Chondrocyte (in vitro differentiated cells): ENCODE measurements at places on chromosomes 11 and 22.

GRCh38 chr11:44524751-44525201 lies 40.7 kb upstream of the CD82 start:
- H3K4me3 ChIP-seq, result no peak overlapping the region
- H3K27ac ChIP-seq, result no peak overlapping the region
- H3K36me3 ChIP-seq, result no peaks in the 10 kb centered on the region

DNA sequence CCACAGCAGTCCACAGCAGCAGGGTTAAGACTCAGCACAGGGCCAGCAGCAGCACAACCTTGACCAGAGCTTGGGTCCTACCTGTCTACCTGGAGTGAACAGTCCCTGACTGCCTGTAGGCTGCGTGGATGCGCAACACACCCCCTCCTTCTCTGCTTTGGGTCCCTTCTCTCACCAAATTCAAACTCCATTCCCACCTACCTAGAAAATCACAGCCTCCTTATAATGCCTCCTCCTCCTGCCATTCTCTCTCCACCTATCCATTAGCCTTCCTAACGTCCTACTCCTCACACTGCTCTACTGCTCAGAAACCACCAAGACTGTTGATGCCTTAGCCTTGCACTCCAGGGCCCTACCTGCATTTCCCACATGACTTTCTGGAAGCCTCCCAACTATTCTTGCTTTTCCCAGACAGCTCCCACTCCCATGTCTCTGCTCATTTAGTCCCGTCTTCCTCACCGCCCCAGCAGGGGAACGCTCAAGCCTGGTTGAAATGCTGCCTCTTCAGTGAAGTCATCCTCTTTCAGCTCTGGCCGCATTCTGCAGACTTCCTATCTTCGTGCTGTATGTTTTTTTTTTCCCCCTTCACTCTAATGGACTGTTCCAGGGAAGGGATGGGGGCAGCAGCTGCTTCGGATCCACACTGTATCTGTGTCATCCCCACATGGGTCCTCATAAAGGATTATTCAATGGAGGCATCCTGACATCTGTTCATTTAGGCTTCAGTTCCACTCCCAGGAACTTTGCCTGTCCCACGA lies 3.3 kb downstream of the IL18BP start:
- peaks cover 34% of the 10 kb centered on the region for H3K36me3 ChIP-seq
- peaks cover 29% of the 10 kb centered on the region for H3K4me1 ChIP-seq
- no peak for DNase-seq
- no peaks in the 10 kb centered on the region for H3K27me3 ChIP-seq

- peaks cover 20% of the 10 kb centered on the region for H3K27me3 ChIP-seq
- no peak overlapping the region for H3K4me3 ChIP-seq
- H3K4me1 ChIP-seq, result peaks cover 3% of the 10 kb centered on the region
- H3K27ac ChIP-seq, result no peak overlapping the region
Observed at GRCh38 chr11:118202599-118203422, 22.0 kb downstream of the JAML start.

DNA sequence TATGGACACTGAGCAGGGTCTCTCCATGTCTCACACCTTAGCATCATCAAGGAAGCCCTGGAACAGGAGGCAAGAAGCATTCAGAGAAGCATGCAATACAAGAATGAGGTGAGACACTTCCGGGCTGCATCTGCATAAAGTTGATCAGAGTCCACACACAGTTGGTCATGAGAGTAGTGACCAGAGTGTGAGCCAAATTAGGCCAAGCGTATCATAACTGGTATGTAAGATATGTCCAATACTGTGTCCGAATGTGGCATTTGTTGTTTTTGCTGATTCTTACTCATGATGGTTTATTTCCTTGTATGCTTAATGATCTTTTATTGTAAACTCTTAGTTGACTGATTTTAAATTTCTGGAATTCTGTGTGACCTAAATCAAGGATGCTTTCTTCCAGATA lies 315.7 kb downstream of the INSC start:
- DNase-seq, result no peak
- peaks cover 2% of the 10 kb centered on the region for H3K27me3 ChIP-seq
- no peak overlapping the region for H3K27ac ChIP-seq
- no peaks in the 10 kb centered on the region for H3K4me1 ChIP-seq
- H3K4me3 ChIP-seq, result no peak overlapping the region
- H3K36me3 ChIP-seq, result no peaks in the 10 kb centered on the region

- no peak overlapping the region for H3K27ac ChIP-seq
- DNase-seq, result no peak
- no peaks in the 10 kb centered on the region for H3K27me3 ChIP-seq
- no peak overlapping the region for H3K4me3 ChIP-seq
Observed at GRCh38 chr11:110776081-110776480, 63.8 kb upstream of the ARHGAP20 start.

DNA sequence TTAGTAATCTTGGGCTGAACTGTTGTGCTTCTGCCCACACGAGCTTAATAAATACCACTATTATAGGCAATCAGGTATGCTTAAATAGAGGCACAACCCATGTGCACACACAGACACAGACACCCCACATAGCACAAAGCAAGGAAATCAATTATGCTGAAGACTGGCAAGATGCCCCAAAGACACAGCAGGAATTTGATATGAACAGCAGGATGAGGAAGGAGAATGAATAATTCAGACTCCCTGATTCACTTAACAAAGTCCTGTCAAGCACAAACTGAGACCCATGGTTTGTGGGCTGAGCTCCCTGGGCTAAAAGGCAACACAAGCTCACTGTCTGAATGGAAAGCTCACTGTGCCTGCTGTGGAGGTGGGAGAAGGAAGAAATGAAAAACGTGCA lies 42.5 kb downstream of the RBFOX2 start:
- H3K4me1 ChIP-seq, result peaks cover 53% of the 10 kb centered on the region
- H3K4me3 ChIP-seq, result no peak overlapping the region
- H3K27ac ChIP-seq, result peak overlapping the region; percentile 71
- no peak for DNase-seq
- no peaks in the 10 kb centered on the region for H3K36me3 ChIP-seq

GRCh38 chr11:66084821-66085475 lies 14.9 kb downstream of the PACS1 start:
- no peaks in the 10 kb centered on the region for H3K36me3 ChIP-seq
- H3K27me3 ChIP-seq, result no peaks in the 10 kb centered on the region
- peak overlapping the region; percentile 1 for H3K27ac ChIP-seq

DNA sequence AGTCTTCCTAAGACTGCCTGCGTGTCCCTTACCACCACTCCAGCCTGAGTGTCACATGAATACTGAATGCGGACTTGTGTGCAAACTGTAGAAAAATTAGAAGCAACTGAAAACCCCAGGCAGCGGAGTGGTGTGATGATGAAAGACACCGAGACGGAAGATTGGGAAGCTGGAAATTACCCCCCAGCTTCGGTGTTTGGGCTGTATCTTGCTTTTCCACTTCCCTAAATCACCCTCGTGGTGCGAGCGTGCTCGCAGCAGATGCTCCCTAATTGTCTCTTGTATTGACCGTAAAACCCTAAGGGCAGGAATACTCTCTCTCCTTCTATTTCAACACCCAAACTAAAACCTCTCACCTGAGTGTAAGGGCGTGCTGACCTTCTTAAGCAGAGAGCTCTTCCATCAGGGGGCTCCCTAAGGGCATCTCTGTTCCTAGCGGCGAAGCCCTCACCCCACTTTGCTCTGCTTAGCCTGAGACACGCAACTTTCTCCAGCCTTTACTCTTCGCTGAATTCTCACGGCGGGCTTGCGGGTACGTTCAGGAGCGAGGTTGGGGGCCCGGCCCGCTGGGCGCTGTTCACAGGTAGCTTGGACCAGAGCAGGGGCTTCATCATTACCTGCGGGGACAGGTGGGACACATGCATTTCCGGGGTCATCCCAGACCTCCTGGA lies 62.4 kb downstream of the CRYBB2 start:
- DNase-seq, result no peak
- peaks cover 7% of the 10 kb centered on the region for H3K4me1 ChIP-seq
- H3K27ac ChIP-seq, result no peak overlapping the region
- H3K27me3 ChIP-seq, result peaks cover 63% of the 10 kb centered on the region

GRCh38 chr22:26985931-26986782 lies 328.8 kb downstream of the MIAT start:
- peaks cover 2% of the 10 kb centered on the region for H3K27me3 ChIP-seq
- peaks cover 7% of the 10 kb centered on the region for H3K4me1 ChIP-seq
- DNase-seq, result no peak
- H3K27ac ChIP-seq, result no peak overlapping the region
- no peak overlapping the region for H3K4me3 ChIP-seq

GRCh38 chr11:109148669-109149068 lies 273.3 kb upstream of the C11orf87 start:
- no peaks in the 10 kb centered on the region for H3K27me3 ChIP-seq
- no peaks in the 10 kb centered on the region for H3K4me1 ChIP-seq
- peaks cover 1% of the 10 kb centered on the region for H3K36me3 ChIP-seq
- H3K4me3 ChIP-seq, result no peak overlapping the region

DNA sequence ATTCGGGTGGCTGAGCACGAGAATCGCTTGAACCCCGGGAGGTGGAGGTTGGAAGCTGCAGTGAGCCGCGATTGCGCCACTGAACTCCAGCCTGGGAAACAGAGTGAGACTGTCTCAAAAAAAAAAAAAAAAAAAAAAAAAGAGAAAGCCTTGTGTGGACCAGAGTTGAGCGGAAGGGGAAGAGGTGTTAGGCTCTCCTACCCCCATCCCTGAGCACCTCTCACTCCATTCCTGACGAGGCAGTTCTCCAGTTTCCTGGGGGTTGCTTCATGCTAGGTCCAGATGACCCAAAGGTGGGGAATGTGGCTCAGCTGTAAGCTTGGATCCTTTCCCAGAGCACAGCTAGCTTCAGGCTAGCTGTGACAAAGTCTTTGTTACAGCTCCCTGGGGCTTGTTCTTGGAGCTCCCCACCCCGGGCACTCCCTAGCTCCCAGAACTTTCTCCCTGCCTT lies 8.8 kb upstream of the DNAL4 start:
- H3K36me3 ChIP-seq, result peaks cover 2% of the 10 kb centered on the region
- no peak overlapping the region for H3K4me3 ChIP-seq
- H3K4me1 ChIP-seq, result peaks cover 13% of the 10 kb centered on the region
- peak overlapping the region; percentile 45 for H3K27ac ChIP-seq
- no peak for DNase-seq

GRCh38 chr11:112844517-112844916 lies 116.7 kb upstream of the NCAM1 start:
- DNase-seq, result no peak
- H3K27me3 ChIP-seq, result peaks cover 18% of the 10 kb centered on the region
- no peaks in the 10 kb centered on the region for H3K4me1 ChIP-seq
- H3K27ac ChIP-seq, result no peak overlapping the region

DNA sequence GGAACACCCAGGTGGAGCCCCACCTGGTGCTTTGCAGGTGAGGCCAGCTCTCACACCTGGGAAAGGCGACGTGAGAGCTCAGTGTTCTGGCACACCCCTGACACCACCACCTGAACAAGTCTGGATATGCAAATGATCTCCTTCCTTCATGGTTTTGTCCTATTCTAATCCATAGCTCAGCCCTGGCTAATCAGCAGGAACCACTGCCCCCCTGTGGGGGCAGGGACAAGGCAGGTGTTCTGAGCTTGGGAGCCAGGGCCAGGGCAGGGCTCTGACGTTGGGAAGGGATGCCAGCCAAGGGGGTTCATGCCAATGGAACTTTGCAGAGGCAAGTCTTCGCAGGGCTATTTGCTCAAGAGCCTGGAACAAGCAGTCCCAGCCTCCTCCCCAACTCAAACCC lies 144.2 kb downstream of the TRIM29 start:
- no peak overlapping the region for H3K4me3 ChIP-seq
- H3K36me3 ChIP-seq, result no peaks in the 10 kb centered on the region
- no peak overlapping the region for H3K27ac ChIP-seq
- H3K4me1 ChIP-seq, result no peaks in the 10 kb centered on the region

DNA sequence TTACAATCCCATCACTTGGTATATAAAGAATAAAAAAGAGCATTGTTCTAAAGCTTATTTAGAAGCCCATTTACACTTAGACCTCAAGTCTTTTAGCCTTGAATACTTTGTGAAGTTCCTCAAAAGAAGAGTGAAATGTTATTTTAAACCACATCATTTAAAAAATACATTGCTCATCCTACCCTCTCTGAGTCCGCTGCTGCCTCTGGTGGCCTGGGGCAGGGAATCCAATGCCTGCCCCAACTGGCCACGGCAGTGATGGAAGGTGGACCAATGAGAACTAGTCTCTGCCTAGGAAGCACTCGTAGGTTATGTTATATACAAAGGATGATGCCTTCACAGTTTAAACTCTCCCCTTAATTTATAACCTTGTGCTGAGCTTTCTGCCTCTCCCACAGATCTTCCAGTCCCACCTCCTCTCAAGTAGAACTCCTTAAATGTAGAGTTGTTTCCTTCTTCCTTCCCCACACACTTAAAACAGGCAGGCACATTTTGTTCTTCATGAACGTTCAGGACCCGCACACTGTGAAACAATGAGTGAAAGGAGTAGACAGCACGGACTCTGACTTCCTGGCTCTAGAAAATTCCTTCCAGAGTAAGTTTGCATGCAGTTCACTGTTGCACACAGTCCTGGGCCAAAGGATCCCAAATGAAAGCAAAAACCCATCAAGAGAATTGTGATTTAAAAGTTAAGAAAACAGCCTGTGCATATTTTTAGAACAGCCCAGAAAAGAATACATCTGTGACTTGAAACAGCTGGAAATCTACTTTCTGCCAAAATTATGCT lies 167.8 kb downstream of the RRAS2 start:
- peaks cover 5% of the 10 kb centered on the region for H3K4me1 ChIP-seq
- DNase-seq, result no peak
- H3K27ac ChIP-seq, result no peak overlapping the region
- H3K4me3 ChIP-seq, result no peak overlapping the region
- no peaks in the 10 kb centered on the region for H3K36me3 ChIP-seq
- peaks cover 5% of the 10 kb centered on the region for H3K27me3 ChIP-seq

DNA sequence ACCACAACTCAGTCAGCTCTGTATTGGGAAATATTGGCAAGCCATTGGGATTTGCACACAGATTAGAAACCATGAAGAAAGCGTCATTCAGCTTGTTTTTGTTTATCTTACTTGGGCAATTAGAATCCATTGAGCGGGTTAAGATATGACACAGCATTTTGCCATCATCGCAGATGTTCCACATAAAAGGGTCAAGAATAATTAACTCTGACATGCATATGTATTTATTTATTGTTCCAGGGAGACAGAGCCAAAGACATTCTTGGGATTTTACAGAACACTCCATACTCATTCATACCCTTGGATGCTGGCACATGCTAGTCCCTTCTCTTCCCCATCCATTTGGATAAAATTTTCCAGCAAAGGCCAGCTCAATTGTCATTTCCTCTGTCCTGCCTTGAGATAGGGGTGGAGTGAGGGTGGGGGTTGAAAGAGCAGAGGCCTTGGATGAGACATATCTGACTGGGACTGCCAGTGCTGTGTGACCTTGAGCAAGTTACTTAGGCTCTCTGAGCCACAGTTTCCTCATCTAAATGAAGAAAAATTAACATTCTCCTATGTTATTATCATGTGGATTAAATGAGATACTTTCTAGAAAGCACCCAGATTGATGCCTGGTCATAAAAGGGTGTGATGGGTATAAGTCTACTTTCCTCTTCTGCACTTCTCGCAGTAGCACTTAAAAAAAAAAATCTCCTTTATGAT lies 179.7 kb downstream of the RRAS2 start:
- H3K4me1 ChIP-seq, result no peaks in the 10 kb centered on the region
- peaks cover 15% of the 10 kb centered on the region for H3K27me3 ChIP-seq
- DNase-seq, result no peak
- no peaks in the 10 kb centered on the region for H3K36me3 ChIP-seq

GRCh38 chr11:16609769-16610168 lies 128.7 kb upstream of the C11orf58 start:
- H3K27ac ChIP-seq, result no peak overlapping the region
- DNase-seq, result no peak
- H3K4me1 ChIP-seq, result peaks cover 25% of the 10 kb centered on the region
- no peaks in the 10 kb centered on the region for H3K36me3 ChIP-seq
- peaks cover 2% of the 10 kb centered on the region for H3K27me3 ChIP-seq

- no peak for DNase-seq
- peaks cover 30% of the 10 kb centered on the region for H3K27me3 ChIP-seq
- H3K36me3 ChIP-seq, result no peaks in the 10 kb centered on the region
Observed at GRCh38 chr11:125923012-125923579, 18.8 kb downstream of the DDX25 start.
